ENCODE measurements at places on chromosomes 2 and 18. TPM values are rescaled to one million over a fixed set of nuclear protein-coding genes. Genes with fewer than 3 reads are reported as not detected.

Gene DHRS9
- 19.6 TPM for total RNA-seq

Gene SNTG2
- 1.7 TPM for total RNA-seq

DNA sequence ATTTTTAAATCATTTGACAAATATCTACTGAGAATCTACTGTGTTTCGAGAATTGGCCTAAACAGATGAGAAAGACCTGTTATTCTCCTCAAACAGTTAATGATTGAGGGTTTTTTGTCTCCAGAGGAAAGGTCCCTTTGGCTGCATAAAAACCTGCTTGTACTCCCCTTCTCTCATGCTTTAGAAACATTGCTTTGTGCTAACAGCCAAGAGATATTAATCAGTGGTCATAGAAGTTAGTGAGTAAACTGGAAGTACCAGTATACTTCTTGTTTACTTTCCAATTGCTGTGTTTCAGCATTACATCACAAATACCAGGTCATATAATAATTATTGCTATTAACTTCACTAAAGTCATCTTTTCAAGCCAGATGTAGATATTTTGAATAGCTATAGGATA lies 34.1 kb downstream of the ITGB6 start:
- no peak for DNase-seq

- DNase-seq, result no peak
These were observed 23.5 kb upstream of the C2orf42 start for GRCh38 chr2:70214365-70214764.

DNA sequence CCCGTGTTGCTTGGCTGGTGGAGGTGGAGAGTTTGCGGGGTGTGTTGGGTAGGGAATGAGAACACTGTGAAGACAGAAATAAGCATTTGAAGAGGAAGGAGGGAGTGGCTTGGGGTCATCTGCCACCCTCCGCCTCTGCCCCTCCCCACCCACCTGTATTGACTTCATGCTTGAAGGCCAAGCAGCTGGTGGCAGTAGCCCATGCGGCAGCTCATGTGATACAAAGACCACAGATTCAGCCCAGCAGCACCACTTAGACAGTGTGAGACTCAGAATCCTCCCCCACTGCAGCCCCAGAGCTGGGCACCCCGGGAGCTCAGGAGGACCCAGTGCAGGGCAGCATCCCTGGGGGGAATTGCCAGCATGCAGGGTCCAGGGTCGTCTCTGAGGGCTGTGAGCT lies 15.4 kb downstream of the NPPC start:
- DNase-seq, result no peak

DNA sequence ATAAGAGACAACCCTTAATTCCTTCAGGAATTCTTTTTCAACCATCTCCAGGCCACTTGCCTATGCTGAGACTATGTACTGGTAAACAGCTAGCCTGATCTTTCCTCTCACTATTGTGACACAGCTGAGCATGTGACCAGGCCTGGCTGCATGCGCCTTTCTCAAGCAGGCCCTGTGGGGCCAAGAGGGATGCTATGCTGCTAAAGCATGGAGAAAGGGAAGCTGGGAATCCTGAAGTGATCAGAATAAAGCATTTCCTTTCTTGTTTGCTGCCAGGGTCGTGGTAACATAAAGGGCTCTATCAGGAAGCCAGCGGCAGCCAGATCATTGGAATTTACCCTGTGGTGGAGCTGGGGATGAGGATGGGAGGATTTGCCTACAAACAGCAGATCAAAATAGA lies 29.8 kb upstream of the LCLAT1 start:
- no peak for DNase-seq
